Sigmoid colon (tissue), 7 donors: ENCODE measurements at places on chromosomes 7 and 10.

DNA sequence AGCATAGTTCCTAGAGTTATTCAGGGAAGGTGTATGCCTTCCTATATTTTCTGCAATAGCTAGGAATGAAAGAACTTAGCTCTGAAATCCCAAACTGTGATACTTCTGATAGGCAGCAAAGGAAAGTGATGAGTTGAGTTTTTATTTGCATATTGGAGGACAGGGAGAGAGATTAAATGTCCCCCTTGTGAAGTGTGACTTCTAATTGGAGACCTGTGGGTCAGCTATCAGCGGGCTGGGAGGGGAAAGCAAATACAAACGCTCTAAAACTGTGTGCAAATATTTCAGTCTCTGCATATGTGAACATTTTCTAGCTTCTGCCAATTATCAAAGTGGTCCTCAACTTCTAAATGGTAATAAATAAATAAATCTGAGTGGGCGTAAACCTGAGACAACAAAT, 203.3 kb downstream of the CACNB2 start:
- no peak for DNase-seq

DNA sequence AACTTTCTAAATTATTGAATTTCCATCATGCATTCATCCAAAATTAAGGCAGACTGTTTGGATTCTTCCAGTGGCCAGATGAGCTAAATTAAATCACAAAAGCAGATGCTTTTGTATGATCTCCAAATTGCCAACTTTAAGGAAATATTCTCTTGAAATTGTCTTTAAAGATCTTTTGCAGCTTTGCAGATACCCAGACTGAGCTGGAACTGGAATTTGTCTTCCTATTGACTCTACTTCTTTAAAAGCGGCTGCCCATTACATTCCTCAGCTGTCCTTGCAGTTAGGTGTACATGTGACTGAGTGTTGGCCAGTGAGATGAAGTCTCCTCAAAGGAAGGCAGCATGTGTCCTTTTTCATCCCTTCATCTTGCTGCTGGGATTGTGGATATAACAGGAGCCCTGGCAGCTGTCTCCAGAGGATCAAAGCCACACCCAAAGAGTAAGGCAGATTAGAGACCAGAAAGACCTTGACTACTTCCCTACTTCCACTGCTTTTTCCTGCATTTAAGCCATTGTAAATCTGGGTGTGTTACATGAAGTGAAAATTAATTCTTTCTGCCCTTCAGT, 8.2 kb upstream of the CFAP69 start:
- DNase-seq, result no peak

DNA sequence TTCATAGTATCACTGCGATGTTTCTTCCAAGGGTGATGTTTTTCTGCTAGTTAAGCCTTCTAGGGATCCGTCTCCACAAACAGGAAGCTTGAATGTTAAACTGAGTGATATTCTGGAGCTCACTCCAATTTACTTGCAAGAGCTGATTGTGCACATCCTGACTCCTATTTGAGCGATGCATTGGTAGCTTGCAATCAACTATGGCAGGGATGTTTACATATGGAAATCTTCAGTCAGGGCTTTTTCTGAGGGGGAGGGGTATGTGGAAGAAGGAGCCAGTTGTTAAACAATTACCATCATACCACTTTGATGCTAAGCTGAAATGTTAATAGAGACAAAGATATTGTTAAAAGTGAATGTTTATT, 43.2 kb upstream of the NXPH1 start:
- no peak for DNase-seq

DNA sequence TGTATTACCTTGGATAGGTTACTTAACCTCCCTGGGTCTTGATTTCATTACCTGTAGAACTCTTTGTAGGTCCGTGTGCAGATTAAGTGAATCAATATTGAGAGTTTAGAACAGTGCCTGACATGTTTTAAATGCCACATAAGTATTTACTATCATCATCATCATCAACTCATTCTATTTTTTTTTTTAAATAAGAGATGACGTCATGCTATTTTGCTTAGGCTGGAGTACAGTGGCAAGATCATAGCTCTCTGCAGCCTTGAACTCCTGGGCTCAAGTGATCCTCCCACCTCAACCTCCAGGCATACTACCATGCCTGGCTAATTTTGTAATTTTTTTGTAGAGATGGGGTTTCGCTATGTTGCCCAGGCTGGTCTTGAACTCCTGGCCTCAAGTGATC, 132.0 kb upstream of the FZD8 start:
- DNase-seq, result no peak

DNA sequence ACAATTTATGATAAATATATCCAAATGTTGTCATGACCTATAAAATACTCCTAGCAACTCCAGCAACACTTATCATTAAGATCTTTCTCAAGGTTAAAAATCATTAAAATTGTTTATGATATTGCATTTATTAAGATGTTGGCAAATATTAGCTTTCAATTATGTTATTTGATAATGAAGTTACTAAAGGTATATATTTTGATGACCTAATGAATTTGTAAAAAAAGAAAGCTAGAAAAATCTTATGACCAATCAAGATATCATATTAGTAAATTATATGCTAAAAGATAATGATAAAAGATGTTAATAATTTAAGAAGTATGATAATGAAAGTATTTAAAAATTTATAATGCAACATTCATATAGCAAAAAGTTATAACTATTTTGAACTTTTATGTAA, 66.3 kb upstream of the RAB18 start:
- DNase-seq, result no peak

- DNase-seq, result no peak
Measured at GRCh38 chr7:41769162-41769561, 66.3 kb upstream of the INHBA start.

DNA sequence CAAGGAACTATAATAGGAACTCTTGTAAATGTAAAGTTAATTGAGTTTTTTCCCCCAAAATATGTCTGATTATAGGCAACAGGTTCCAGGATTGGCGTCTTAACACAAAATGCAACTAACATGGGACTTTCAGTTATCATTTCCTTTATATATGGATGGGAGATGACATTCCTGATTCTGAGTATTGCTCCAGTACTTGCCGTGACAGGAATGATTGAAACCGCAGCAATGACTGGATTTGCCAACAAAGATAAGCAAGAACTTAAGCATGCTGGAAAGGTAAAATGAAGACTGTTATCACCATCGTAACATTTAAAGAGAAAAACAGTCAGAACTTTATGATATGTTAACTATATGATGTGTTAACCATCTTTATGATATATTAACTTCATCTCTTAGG, 63.7 kb downstream of the SP8 start:
- no peak for DNase-seq

DNA sequence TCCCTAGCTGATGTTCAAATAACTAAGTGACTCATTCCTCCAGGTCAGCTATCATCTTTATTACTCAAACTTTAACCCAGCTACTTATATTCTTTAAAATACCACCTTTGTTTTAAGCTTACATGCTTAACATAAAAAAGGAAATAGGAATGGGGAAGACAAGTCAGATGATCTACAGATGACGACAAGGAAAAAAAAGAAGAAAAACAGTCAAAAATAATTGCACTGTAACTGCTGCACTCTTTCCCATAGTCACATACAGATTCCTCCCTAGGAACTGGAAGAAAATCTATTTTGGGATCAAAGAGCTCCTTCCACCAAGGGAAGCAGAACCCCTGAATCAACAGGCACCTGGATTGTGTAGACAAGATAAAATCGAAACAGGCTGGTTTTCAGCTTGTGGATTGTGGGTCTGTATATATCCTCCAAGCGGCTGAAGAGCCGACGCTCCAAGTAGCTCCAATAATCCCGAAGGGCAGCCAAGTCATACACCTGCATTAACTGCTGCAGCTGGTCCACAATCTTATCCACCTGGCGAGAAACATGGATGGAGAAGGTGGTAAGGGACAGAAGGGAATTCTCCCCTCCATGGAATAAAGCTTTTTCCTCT, 2.0 kb downstream of the WDR91 start:
- DNase-seq, result no peak

DNA sequence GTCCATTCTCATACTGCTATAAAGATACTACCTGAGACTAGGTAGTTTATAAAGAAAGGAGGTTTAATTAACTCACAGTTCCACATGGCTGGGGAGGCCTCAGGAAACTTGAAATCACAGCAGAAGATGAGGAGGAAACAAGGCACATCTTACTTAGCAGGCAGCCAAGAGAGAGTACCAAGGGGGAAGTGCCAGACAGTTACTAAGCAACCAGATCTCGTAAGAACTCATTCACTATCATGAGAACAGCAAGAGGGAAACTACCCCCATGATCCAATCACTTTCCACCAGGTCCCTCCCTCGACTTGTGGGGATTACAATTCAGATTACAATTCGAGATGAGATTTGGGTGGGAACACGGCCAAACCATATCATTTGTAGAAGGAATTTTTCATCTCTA, 36.3 kb downstream of the NHLRC2 start:
- no peak for DNase-seq

DNA sequence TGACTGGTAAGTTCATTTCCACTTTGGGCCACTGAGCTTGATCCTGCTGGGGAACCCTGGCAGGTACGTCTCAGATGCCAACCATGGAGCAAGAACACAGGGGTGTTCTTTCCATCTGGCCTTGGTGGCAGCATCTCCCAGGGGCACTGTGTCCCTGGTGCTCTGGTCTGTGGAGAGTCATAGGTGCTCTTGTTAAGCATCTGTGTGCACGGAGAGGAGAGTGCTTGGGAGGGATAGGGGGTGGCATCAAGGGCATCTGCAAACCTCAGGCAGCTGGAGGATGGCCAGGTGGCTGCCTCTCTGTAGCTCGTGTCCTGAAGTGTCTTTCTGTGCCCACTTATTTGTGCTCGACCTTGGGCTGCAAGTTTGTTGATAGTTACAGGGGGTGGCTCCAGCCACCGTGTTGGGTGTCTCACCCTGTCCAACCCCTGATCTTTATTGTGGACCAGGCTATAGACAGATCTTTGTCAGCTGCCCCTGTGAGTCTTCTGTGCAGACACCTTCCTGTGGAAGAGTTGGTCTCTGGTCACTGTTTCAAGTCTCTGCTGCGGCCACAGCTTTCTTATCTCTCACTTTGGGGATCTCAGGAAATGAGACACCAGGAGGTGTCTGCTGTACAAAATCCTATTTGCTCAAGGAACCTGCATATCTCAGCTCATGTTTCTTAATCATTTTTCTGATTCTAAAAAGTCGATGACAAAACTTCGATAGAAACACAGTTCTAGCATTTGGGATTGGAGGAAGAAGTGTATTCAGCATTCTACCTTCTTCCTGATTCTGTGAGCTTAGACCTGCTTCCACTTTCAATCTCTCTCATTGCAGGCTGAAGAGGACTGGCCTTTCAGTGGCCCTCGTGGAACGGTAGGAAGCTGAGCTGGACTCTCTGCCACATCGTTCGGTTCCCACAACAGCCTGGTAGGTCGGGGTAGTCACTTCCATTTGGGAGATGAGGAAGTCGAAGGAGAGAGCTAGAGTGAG, 17.2 kb upstream of the GIMAP8 start:
- no peak for DNase-seq

DNA sequence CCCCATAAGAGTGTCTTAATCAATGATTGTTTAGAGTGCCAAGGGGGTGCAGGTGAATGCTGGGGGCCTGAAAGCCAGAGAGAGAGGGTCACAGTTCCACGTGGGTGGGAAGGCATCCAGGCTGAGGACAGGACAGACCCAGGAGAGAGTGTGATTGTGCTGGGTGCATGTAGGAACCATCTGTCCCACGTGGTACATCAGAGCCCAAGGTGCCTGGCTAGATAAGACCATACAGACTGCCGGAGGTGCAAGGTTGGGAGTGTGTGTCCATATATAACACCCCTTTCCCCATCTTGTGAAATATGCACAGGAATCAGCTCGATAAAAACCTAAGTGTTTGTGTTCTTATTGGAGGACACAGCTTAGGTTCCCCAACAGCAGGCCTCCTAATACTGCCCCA, 85.5 kb downstream of the WIPF3 start:
- no peak for DNase-seq

DNA sequence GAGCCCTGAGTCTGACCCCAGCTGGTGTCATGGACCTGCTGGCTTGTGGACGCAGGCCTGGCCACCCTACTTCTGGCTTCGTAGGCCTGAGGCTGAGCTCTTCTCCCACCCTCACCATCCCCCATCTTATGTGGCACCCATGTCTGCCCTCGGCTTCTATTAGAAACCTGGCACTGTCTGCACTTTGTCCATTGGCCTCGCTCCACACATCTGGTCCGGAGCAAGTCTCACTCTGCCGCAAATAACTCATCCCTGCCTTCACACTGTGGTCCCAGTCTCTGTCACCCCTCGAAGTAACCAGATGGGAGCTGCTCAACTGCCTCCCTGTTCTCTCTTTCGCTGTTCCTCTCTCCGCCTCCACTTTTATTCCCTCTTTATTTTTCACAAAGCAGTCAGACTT, 78.6 kb downstream of the TRRAP start:
- DNase-seq, result no peak

- peak; percentile 57 for DNase-seq
Measured at GRCh38 chr10:49365675-49366415, 30.0 kb downstream of the DRGX start.

DNA sequence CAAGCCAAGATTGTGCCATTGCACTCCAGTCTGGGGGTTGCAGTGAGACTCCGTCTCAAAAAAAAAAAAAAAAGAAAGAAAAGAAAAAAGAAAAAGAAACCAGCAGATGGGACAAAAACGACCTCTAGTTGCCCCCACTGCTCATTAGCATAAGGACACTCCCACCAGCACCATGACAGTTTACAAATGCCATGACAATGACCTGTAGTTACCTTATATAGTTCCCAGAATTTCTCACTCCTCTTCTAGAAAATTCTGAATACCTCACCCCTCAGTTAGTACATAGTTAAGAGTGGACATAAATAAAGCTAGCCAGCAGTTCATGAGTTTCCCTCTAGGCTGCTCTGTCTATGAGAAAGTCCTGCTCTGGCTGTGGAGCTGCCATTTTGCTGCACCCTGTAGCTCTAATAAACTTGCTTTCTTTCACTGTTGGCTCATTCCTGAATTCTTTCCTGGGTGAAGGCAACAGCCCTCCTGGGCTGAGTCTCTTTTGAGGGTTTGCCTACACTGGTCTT, 276.8 kb upstream of the AKR1E2 start:
- no peak for DNase-seq

DNA sequence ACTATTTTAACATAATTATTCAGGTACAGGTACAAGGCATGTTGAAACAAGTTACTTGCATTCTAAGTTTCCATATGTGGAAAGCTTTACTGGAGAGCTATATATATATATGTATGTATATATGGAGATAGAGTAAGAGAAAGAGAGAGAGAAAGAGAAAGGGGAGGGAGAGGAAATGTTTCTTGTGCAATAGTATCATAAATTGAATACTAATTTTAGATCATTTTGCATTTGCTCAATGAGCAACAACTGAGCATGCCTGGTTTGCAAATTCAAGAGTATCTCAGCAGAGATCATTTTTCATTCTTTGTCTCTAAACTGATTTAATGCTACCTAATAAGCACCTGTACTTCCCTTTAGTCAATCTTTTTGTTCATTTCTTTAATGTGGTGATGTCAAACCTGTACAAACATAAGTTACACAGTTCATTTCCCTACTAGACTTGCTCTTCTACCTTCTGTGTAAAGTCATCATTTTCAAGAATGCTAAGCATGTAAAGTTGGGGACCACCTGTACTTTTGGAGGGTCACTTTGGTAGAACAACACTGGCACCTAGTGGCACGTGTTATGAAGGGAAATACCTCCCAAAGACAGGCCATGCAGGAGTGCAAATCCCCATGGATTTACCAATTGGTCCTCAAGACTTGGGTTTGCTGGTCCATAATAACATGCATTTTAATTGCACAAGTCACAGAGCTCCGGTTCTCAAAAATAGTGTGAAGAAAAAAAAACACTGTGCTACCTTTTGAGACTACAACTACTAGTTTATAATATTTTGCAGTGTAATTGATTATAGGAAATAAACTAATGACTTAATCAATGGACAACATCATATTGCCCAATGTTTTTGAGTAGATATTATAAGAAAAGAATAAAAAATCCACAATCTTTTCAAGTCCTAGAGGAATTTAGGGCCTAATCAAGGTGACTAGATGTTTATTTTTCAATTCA, 431.2 kb upstream of the IGFBP3 start:
- DNase-seq, result no peak
